ENCODE measurements at places on chromosomes 4 and X.
A peak's percentile ranks its signal among the peaks of the same experiment; 100 is the strongest.

- DNase-seq = peak; percentile 7
Measured at GRCh38 chr4:52037689-52038102, 403 bp downstream of the SGCB start.

DNA sequence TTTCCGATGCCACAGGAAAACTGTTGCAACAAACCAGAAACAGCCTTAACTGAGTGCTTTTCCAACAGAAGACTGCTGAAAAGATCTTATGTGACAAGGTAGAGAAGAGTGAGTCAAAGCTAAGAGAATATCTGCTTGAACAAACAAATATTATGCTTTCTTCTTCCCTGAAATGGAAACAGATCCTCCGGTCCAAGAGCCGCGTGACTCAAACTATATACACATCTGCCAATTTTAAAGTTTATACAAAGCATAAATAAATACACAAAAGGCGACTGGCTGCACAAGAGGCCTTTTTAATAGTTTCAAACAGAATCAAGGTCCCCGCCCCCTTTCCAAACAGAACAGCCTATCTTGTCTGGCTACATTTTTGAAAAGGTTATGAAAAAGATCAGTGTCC, 329.7 kb upstream of the F9 start:
- DNase-seq = no peak

DNA sequence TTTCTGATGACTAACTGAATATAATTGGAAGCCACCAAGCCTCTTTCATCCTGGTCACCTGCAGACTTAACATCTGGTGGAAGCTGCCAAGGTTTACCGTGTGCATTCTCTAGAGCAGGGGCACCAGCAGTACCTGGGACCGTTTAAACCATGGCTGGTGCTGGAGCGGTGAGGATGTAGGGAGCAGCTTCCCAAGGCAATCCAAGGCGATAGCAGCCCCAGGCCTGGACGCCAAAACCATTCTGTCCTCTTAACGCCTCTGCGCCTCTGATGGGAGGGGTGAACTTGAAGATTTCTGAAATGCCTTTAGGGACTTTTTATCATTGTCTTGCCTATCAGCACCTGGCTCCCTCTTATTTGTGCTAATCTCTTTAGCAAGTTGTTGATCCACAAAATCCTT, 37.3 kb upstream of the SPANXN2 start:
- DNase-seq = no peak

GRCh38 chr4:73692701-73693100, 47.7 kb upstream of the CXCL8 start:
- DNase-seq = no peak

DNA sequence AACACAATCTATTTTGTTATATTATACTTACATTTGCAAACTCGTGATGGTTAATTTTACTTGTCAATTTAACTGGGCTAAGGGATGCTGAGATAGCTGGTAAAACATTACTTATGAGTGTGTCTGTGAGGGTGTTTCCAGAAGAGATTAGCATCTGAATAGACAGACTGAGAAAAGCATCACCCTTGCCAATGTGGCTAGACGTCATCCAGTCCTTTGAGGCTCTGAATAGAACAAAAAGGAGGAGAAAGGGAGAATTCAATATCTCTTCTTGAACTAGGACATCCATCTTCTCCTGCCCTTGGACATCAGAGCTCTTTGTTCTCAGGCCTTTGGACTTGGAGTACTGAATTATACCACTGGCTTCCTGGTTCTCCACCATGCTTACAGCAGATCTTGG, 154.6 kb downstream of the EPHA5 start:
- DNase-seq = no peak

DNA sequence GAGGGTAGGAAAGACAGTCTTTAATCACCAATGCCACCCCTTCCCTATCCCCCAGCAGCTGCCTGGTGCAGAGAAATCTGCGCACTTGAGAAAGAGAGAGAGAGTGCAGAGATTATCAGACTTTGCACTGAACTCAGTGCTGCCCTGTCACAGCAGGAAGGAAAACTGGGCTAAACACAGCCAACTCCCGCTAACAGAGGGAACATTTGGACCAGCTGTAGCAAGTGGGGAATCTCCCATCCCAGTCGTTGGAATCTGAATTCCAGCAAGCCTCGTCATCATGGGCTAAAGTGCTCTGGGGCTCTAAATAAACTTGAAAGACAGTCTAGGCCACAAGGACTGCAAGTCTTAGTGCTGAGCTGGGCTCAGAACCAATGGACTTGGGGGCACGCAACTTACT, 168.7 kb downstream of the DLG3 start:
- no peak for DNase-seq

DNA sequence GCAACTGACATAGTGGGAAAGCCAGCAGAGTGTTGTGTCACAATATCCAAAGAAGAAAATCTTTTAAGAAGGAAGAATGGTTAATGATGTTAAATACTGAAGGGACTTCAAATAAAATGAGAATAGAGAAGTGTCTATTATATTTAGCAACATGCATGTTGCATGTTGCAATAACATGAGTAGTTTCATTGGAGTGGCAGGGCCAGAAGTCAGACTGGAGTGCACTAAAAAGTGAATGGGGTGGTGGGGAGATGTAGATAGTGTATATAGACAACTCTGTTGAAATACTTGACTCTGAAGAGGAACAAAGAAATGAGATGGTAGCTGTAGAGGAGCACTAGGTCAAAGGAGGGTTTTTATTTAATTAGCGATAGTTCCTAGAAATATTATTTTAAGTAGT, 9.5 kb upstream of the AMMECR1 start:
- no peak for DNase-seq

GRCh38 chr4:54099748-54100574, at the start of gene GSX2:
Gene GSX2 (plus strand): TSS chr4:54100163. CDS start chr4:54100345, 182 bp downstream.
- no peak for DNase-seq

DNA sequence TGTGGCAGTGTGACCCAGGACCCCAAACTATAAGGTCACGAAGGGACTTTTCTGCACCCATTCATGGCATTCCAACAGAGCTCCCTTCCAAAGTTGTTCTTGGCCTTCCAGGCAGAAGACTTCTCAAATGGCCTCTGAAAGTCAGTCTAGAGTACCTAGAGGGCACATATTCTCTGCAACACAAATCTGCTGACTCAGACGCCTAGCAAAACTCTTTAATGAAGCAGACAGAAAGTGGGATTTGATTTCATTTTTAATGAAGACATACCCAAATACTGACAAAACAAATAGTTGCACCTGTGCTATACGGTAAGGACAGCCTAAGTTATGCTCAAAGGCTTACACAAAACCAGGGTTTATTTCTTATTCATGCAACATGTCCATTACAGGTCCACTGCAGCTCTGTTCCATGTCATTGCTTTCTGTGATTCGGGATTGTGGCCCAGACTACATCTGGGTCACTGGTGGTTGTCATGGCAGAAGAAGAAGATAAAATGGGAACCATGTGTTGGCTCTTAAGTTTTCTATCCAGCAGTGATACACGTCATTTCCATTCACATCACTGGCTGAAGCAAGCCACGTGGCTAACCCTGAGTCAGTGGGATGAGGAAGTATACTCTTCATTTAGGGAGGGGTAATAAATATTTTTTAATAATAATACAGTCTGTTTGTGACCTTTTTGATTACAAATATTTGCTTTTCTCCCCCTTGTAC, 57.7 kb downstream of the NAT8L start:
- no peak for DNase-seq

DNA sequence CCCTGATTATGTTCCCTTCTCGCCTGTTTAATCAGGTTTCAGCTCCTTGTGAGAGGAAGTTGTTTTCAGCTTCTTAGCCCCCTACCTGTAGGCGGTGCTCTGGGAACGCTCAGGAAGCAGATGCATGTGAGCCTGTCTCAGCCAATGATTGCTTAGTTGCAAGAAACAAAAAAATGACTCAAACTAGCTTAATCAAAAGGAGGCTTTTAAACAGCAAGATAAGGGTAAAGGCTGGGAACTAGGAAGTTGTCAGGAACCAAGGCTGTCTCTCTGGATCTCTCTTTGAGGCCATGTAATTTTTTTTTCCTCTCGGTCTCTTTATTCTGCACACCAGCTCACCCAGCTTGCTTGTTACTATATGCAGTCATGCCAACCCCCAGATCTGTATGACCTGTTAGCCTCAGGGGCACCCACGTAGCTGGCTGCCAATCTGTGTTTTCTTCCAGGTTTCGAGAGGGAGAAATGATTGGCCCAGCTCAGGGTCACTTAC, 109.1 kb downstream of the PTTG2 start:
- peak; percentile 51 for DNase-seq

GRCh38 chrX:132119283-132119682, 8.5 kb downstream of the FRMD7 start:
- DNase-seq = no peak

DNA sequence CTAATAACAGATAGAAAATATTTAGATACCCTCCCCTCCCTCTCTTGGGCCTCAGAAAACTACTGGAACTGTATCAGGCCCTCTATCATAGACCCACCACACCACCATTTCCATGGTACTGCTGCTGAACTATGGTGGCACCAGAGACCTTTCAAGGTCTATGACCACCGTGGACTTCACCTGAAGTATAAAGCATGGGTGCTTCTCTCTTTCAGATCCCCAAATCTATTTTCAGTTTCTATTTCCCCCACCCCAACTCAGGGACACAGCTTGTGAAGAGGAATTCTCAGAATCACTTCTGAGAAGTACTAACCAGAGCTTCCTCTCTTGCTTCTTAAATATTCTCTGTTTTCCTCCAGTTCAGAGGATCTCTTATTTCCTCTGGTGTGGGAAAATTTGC, 840.8 kb upstream of the HTR2C start:
- no peak for DNase-seq

DNA sequence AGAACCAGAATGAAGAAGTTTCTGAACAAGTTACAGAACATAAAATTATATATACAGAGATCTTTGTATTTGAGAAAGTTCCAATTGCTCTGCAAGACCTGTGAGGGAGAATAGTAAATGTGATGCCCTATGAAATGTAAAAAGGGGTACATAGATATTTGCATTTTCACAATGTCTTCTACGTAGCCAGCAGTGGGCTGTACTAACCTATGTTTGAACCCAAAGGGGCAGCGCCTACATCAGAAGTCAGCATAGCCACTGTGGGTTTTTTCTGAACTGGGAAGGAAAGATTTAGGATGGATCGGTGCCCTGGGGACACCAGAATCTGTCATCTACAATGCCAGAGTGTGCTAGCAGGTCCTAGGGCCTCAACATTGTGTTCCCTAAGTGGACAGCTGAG, 69.5 kb upstream of the CT45A1 start:
- DNase-seq = no peak

GRCh38 chrX:13220916-13221315, 98.9 kb downstream of the ATXN3L start:
- no peak for DNase-seq

- no peak for DNase-seq
Measured at GRCh38 chrX:110258552-110258951, 59.3 kb downstream of the AMMECR1 start.

DNA sequence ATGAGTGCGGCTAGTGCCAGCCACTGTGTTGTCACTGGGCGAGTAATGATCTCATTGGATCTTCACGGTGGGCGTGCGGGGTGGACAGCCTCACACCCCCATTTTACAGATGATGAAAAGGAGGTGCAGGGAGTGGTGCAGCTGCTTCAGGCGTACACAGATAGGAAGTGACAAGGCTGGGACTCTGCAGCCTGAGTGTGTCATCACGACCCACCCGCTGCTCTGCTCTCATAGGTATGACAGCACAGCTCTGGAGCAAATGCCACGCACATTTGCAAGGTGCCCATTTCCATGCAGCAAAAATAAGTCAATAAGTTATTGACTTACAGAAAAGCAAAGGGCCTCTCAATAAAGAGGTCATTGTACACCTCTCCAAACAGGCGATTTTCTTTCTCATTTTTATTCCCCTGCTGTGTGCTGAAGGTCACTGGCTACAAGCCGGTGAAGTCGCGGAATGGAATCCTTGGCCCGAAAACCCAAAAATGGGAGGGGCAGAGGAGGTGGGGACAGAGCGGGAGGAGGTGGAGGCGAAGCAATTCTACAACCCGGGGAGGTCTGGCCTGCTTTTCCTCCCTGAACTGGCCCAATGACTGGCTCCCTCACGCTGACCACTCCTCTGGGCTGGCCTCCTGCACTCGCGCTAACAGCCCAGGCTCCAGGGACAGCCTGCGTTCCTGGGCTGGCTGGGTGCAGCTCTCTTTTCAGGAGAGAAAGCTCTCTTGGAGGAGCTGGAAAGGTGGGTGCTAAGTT, at the start of gene SOD3:
TSS of gene SOD3 (plus strand) at position 658 of the 750 bp plus-strand sequence. CDS start 3,949 bp downstream, outside the sequence.
- no peak for DNase-seq

GRCh38 chr4:174080361-174080760, 203.1 kb downstream of the FBXO8 start:
- DNase-seq = no peak

GRCh38 chr4:9901257-9901656, 119.8 kb downstream of the DRD5 start:
- DNase-seq = no peak

DNA sequence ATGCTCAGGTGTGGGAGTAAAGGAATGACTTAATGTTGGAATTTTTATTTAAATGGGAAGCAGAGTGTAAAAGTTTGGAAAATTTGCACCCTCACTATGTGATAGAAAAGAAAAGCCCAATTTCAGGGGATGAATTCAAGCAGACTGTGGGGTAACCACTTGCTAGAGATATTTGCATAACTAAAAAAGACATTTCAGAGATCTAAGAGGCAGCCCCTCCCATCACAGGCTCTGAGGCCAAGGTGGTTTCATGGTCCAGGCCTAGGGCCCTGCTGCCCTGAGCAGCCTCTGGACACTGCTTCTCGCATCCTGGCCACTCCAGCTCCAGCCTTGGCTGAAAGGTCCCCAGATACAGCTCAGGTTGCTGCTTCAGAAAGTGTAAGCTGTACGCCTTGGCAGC, 5.9 kb upstream of the XPNPEP2 start:
- no peak for DNase-seq

GRCh38 chrX:94435799-94436198, 761.8 kb downstream of the FAM133A start:
- no peak for DNase-seq

DNA sequence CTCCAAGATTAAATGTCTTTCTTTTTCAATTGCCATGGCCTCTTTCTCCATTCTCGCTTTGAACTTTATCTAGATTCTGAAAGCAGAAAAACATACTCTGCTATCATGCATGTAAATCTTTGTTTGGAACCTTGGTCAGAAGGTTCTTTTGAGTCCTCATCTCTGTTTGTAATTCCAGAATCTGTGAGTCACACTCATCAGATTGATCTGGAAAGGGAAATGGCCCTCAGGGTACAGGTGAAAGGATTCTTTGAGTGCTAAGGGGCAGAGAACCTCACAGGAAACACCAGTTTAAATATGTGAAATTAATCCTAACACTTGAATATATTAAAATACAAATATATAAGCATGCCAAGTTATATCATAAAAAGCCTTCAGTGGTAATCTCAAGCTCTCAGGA, 211.0 kb upstream of the ADGRL3 start:
- no peak for DNase-seq

- DNase-seq = no peak
Measured at GRCh38 chr4:55758066-55758465, 61.5 kb upstream of the EXOC1L start.

DNA sequence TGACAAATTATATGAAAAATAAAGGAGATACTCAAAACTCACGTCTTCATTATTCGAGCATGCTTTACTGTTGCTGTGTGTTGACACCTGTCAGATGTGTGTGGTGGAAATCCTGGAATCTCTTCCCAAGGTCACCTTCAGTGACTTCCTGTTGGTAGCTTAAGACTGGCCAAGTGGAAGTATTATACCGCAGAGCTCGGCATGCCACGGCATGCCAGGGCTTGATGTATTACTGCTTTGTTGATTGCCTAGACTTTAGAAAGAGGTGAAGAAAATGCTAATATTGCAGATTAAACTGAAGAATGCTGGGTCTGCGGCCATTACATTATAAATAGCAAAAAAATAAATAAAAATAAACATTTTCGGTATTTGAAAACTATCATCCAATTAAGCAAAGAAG, 4.6 kb downstream of the TREX2 start:
- no peak for DNase-seq
